Stimulated activated CD8-positive, alpha-beta memory T cell treated with anti-CD3 and anti-CD28 coated beads, Interleukin-2, amount 100 ng/mL, for 1 hour (primary cell): ENCODE measurements at places on chromosomes 1 and 21.

- no peak for DNase-seq
Observed at GRCh38 chr1:244860078-244860477, 4.3 kb downstream of the HNRNPU start.

GRCh38 chr1:193417403-193417802 lies 231.0 kb upstream of the B3GALT2 start:
- DNase-seq, result no peak

DNA sequence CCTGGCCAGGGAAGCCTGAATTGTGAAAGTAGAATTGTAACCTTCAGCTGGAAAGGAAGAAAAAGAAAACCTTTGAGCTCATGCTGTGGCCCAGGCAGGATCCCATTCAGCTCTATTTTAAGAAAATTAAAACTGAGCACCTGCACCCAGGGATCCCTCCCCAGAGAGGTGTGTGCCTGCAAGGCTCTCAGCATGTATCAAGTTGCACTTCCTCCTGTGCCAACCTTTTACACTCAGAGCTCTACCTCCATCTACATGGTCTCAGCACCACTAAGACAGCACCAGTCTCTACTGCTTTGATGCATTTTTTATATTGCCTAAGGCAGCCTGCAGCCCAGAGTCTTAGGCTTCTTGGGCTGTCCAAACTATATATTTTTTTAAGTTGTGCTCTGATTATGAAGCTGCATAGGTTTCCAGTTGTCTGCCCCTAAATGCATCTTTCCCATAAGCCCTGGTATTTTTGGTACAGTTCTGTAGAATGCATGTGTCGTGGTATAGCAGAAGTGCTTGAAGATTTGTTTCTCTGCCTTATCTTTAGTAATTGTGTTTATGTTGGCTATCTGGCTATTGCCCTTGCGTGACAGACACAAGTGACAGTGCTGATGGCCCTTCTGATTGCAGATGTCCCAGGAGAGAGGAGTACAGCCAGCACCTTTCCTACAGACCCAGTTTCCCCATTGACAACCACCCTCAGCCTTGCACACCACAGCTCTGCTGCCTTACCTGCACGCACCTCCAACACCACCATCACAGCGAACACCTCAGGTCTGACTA lies 63.1 kb downstream of the PTPRC start:
- DNase-seq, result no peak

GRCh38 chr1:19310061-19310460 lies 1.9 kb downstream of the AKR7A2 start:
- no peak for DNase-seq

GRCh38 chr1:209620487-209620884 lies 31.7 kb downstream of the LAMB3 start:
- DNase-seq, result no peak

DNA sequence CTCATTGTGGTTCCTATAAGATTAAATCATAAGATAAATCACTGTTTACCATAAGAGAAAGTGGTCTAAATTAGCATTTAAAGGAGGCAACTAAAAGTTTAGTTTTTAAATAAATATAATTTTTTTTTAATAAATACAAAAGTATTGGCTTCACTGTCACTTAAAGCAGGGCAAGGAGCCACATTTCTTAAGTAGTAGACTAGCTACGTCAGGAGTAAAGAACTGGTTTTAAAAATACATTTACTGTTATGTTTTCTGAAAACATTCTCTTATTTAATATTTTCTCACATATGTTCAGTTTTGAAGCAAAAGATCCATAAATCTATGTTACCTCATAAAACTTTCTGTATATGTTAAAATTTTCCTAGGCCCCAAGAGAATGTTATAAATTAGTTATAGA lies 2.2 kb downstream of the ANGPTL1 start:
- DNase-seq, result no peak

- no peak for DNase-seq
Observed at GRCh38 chr1:54284781-54285529, 85.0 kb downstream of the MRPL37 start.

GRCh38 chr21:38379147-38379546 lies 119.1 kb downstream of the ERG start:
- DNase-seq, result no peak

- DNase-seq, result peak; percentile 7
Observed at GRCh38 chr21:34693192-34693810, 24.5 kb downstream of the CLIC6 start.

- no peak for DNase-seq
Observed at GRCh38 chr1:42176902-42177519, 12.5 kb upstream of the GUCA2A start.

GRCh38 chr21:31781737-31782136 lies 49.8 kb upstream of the SCAF4 start:
- no peak for DNase-seq

GRCh38 chr1:53310847-53311681 lies 16.8 kb downstream of the LRP8 start:
- no peak for DNase-seq

GRCh38 chr1:67827688-67828087 lies 5.6 kb downstream of the GNG12 start:
- no peak for DNase-seq

DNA sequence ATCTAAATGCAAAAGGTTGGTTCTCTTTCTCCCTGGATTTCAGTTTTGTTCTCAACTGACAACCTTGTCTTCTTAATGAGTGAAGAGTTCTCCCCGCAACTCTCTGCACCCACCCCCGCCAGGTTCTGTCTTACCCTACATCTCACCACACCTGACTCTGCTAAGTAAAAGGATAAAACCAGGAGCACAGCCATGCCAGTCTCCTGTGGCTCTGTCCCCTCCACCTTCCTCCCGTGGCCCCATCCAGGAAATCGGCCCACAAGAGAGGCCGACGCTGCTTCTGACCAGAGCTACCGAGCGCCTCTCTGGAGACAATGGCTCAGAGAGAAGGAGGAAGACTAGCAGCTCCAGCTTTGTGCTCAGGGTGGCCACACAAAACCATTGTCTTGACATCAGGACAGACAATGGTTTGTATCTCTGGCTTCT lies 72.2 kb downstream of the PLEKHA6 start:
- DNase-seq, result no peak

- DNase-seq, result no peak
Observed at GRCh38 chr1:37995751-37996345, 6.0 kb upstream of the SF3A3 start.

GRCh38 chr21:31983120-31983519 lies 110.3 kb downstream of the HUNK start:
- DNase-seq, result no peak

- no peak for DNase-seq
Observed at GRCh38 chr1:222124602-222125001, 382.7 kb upstream of the DUSP10 start.

DNA sequence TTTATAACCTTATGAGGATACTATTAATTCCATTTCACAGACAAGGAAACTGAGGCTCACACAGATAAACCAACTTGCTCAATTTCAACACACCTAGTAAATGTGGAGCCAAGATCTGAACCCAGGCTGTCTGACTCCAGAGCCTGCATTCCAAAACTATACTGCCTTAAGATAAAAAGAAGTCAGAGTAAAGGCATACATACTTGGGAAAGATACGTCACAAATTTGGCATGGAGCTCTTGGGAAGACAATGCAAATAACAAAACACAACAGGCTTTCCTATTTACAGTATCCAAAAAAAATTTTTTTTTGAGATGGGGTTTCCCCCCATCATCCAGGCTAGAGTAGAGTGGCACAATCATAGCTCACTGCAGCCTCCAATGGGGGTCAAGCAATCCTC lies 5.9 kb downstream of the AKT3 start:
- no peak for DNase-seq

DNA sequence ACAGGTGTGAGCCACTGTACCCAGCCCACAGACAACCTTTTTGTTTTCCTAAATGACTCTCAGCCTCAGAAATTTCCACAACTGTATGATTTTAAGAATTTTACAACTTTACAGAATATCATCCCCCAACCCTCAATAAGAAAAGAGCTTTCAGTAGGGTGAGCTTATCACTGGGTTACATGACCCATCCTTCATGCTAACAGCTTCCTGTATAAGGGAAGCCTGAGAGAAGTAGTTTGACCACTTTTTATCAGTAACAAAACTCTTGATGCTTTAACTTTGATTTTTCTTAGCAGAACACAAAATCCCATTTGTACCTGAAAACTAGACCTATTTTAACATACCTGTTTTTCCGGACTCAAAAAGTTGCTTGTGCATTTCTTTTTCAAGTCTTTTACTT lies 9.7 kb upstream of the MYBPHL start:
- DNase-seq, result no peak

DNA sequence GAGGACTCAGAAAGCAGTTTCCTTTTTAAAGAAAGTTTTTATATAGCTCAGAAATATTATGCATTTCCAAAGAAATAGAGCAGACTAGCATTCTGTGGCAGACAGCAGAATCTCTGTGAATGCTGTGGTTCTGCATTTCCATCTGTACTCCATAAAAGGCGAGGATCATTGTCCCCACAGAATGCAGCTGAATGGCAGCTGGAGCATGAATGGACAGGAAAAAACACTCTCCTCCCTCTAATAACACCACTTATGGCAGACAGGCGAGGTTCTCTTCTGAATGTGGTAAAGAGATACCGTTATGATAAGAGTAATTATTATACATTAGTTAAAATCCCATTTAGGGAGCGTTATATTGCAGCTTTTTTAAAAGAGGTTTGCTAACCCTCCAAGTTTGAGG lies 81.4 kb upstream of the WLS start:
- no peak for DNase-seq
